Activated T-cell treated with anti-CD3 and anti-CD28 coated beads, Interleukin-2, amount 50 U/mL, for 24 hours (primary cell): ENCODE measurements at places on chromosomes 1 and 21.
A peak's percentile ranks its signal among the peaks of the same experiment; 100 is the strongest.

GRCh38 chr1:40748841-40749718, 34.5 kb upstream of the KCNQ4 start:
- no peak for DNase-seq

GRCh38 chr1:188652678-188653077, 1823.9 kb downstream of the PLA2G4A start:
- no peak for DNase-seq

GRCh38 chr1:236645016-236645680, 40.8 kb upstream of the HEATR1 start:
- no peak for DNase-seq

GRCh38 chr1:109294481-109294880, 11.5 kb upstream of the PSRC1 start:
- DNase-seq: no peak

GRCh38 chr1:19068639-19069276, 112.3 kb upstream of the IFFO2 start:
- DNase-seq: no peak

DNA sequence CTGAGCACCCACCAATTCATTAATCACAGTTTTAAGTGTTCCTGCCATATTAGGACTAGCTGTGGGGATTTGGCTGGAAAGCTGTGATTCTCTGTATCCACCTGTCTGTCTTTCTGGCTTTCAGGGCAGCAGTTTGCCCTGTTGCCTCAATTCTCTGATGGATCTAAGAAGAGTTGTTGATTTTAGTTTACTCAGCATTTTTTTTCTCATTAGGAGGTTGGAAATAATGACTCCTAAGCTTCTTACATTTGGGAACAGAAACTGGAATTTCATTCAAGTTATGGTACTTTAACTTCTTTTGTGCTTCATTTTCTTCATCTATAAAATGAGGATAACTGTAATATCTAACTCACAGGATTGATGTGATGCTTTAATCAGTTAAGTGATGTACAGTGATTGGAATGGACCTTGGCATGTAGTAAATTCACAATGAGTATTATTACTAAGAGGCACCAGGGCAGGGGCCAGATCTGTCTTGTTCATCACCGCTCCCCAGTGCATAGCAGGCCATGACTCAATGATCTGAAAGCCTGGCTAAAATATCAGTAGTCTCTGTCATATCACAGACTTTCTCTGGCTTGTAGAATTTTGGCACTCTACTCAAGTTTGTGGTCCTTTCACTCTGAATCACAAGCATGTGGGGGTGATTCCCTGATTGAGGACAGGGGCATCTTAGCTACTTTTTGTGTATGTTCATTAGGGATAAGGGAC, 51.4 kb upstream of the GREM2 start:
- DNase-seq: no peak

DNA sequence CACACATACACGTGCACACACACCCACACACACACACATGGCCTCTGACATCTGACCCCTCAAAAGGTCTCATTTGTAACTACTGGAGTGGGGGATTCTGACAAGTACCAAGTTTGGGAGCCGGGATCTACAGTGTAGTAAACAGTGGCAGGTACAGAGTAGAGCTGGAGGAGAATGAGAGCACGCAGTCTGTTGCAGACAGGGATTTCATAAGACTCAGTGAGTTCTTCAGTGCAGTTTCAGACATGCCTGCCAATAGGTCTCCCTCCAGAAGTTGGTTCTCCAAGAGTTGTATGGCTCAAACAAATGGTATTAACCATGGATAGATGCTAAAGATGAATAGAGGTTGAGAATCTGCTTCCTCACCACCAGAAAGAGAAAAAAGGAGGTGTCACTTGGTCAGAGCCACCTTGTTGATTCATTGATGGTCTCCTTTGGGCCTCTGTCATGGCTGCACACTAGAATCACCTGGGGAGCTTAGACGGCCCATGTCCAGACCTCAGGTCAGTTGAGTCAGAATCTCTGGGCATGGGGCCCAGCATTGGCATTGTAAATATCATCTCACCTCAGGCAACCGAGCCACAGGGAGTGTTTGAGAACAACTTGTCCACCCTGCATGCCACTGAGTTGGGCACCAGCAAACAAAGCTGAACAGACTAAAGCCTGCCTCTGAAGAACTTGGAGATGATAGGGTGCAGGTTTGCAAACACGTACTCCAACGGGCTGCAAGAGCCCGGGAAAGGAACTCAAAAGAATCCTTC, 122.1 kb downstream of the EDEM3 start:
- DNase-seq: no peak

DNA sequence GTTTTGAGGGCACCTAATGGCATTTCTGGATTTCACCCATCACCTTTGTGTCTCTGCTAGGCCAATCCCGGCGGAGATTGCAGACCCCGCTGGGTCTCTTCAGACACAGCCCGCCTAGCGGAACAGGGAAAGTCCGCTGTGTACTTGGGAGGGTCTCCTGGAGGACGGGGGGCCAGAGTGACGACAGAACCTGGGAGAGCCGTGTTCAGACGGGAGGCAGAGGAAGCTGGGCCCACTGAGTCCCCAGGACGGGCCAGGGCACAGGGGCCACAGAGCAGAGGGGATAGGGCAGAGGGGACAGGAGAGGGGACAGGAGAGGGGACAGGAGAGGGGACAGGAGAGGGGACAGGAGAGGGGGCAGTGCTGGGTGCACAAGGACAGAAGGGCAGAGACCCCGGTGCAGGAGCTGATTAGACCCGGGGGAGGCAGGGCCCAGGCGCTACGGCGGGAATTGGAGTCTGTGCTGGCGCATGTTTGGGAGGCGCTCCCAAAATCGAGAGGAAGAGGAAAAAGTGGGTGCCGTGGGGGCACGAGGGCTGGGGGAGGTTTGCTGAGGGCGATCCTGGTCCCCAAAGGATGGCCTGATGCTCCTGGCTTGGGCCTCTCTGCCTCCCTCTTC, 12.7 kb downstream of the TRPM2 start:
- no peak for DNase-seq

DNA sequence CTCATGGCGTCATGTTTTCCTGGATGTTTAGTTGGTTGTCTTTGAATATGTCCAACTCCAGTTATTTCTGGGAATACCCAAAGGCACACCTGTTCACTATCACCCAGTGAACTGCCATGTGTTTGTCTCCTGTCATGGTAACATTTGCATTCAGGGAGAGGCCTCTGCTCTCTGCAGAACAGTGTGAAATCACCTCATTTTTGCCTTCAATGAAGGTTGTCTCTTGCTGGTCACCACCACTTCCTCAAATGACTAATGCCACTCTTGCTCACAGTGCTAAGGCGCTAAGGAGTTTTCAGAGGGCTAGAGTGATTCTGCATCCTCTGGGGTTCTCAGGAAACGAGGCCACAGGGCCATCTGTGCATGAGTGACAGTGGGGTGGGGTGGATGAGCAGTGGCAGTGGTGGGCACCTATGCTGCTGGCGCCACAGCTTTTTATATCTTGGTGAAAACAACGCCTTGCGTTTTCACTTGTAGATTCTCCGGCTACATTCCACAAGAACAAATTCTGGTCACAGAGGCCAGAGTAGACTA, 60.0 kb upstream of the ATP5PO start:
- peak; percentile 74 for DNase-seq

DNA sequence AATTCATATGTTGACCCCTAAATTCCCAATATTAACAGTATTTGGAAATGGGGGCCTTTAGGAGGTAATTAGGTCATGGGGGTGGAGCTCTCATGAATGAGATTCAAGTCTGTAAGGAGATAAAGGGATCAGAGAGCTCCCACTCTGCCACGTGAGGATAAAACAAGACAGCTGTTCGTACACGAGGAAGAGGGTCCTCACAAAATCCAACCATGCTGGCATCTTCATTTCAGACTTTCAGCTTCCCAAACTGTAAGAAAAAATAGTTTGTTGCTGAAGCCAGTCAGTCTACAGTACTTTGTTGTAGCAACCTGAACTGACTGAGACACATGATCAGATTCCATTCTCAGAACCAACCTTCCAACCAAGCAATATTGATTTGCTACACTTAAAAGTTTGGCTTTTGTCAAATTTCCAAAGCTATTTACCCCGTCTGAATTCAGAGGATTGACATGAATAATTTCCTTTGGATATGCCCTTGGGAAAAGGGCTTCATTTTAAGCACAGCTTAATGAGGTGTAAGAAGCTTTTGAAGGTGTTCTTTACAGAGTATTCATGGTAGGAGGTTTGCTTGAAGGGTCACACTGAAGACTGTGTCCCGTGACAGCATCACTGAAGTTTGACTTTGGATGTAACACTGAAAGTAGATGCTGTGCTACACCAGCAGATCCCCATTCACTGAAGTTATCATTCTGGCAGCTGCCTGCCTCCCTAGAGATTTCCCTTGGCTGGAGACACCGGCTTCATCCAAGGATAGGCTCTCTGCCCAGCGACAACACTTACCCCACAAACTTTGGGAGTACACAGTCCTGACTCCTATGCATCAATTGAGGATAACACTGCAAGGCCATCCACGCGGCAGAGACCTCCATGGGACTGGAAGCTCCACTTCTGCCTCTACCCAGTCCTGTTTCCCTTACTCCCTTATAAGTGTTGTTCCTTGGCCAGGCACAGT, 4.9 kb upstream of the OMA1 start:
- DNase-seq: no peak

DNA sequence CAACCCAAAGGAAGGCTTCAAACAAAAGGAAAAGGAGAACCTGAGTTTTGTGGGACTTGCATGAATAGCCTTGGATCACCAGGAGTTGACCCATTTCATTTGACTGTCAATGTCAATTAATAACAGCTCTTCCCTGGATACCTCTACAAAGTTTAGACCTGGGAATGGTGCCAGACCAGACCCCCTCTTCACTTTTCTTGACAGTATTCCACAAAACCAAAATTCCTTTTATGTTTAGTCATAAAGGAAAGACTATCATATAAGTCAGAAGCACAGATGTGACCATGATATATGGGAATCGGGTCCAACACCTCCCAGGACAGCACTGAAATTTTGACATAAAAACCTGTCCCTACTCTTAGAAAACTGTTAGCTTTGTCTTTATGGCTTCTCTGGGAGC, 191.8 kb downstream of the LYPLAL1 start:
- DNase-seq: no peak

- no peak for DNase-seq
Measured at GRCh38 chr1:109216662-109217061, 2.9 kb downstream of the SARS1 start.

GRCh38 chr1:184494929-184495328, 108.1 kb downstream of the C1orf21 start:
- DNase-seq: no peak

DNA sequence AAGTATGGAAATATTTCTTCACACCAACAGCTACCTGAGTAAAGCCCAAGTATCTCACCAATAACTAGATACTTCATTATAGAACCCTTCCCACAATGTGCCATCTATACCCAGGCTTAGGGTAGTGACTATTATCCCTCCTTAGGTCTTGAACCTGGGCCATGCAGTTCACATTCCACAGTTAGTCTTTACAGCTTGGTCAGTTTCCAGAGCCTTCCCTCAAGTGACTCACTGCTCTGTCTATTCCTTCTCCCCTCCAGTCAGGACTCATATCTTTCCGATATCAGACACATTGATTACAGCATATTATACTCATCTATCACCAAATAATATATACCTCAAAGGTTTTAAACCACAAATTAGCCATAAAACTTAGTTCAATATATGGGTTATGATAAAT, 23.6 kb downstream of the VAMP4 start:
- DNase-seq: no peak

GRCh38 chr1:182338806-182339370, 52.7 kb downstream of the GLUL start:
- no peak for DNase-seq

DNA sequence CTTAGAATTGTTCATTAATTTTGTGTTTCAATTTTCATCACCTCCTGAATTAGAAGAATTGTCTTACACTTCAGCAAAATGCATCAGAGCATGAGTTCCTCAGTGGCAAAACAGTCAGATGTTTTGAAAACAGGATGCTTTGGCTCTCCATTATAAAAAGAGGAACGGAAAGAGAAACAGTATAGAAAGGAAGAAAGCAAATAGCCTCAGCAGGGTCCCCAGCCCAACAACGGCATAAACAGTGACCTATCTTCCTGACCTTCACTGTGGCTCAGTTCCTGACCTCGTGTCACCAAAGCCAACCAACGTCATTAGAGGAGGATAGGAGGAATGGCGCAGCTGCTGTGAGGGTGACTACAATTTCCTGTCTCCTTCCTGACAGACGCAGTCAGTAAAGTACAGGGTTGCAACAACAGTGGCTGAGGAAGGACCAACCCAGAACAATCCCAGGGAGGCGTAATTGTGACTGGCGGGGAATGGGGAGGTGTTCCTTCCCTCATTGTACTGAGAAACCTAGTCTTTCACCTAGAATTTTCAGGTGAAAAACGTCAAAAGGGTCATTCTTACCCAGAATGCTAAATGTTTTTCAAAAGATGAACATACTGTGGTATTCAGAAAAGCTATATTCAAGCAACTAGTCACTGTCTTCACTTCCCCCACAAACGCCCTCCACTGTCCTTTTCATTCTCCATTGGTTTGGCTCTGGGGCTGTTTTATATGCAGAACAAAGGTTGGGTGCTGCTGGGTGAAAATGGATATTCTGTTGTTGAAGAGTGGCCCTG, 197.9 kb upstream of the SGIP1 start:
- peak; percentile 77 for DNase-seq
